CD4-positive, alpha-beta T cell treated with Interleukin-4 for 1 hour (primary cell): ENCODE measurements at places on chromosomes 6 and 20.

GRCh38 chr6:138063726-138064125 lies 43.5 kb downstream of the PERP start:
- no peak for DNase-seq

- DNase-seq: no peak
Observed at GRCh38 chr6:37230104-37230503, 27.5 kb upstream of the TBC1D22B start.

- DNase-seq: no peak
Observed at GRCh38 chr6:118281291-118281690, 266.8 kb upstream of the PLN start.

DNA sequence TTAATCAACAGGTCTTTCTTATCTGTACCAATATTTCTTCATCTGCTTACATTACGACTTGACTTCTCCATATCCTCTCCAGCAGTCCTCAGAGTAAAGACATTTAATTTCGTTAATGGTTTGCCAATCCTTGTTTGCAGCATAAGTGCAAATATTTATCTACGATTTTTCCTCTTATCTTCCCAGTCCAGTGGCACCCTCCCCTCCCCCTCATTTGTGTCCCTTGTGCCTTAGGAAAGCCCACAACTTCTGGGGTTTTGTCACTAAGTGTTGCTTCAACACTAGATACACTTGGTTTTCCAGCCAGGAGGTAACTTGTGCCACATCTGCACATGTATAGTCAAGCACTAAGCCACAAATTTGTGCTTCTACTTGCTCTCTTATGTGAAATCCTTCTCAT lies 327.2 kb downstream of the CBLN4 start:
- DNase-seq: no peak

GRCh38 chr6:129110690-129111343 lies 227.9 kb downstream of the LAMA2 start:
- no peak for DNase-seq

GRCh38 chr6:125759959-125760457 lies 10.6 kb downstream of the HEY2 start:
- DNase-seq: no peak

DNA sequence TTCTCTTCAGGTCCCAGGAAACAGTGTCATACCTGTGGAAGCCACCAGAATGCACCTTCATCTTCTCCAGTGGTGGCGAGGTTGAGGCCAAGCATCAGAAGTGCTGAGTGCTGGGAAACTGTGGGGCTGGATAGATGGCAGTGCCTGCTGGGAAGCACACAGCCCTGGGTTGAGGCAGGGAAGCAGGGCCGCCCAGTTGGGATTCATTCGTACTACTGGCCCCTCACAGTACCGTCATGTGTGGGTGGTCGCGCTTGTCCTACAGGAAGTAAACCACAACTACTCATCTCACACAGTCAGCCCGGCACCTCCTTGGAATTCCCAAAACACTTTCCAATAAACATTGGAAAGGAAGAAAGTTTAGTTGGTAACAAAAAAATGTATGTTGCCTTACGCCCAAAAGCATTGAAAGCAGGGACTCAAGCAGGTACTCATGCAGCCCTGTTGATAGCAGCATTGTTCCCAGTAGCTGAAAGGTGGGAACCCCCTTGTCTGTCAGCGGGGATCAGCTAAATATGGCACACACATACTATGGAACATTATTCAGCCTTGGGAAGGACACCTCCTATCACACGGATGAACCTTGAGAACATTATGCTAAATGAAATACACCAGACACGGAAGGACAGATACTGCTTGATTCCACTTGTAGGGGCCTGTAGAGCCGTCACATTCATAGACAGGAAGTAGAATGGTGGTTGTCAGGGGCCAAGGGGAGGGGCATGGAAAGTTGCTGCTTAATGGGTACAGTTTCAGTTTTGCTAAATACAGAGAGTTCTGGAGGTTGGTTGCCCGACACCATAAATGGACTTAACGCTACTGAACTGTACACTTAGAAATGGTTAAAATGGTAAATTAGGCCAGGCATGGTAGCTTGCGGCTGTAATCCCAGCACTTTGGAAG lies 162.7 kb downstream of the MTHFD1L start:
- no peak for DNase-seq

- DNase-seq: peak; percentile 75
Observed at GRCh38 chr6:111841822-111842221, 31.4 kb downstream of the FYN start.
